ENCODE measurements at places on chromosomes 6 and 20.

- DNase-seq, result no peak
Observed at GRCh38 chr6:164294047-164294784, 879.7 kb downstream of the QKI start.

- DNase-seq, result no peak
Observed at GRCh38 chr20:50516180-50516934, 6.2 kb downstream of the PTPN1 start.

- DNase-seq, result no peak
Observed at GRCh38 chr6:149318581-149319286, 1.2 kb downstream of the TAB2 start.

DNA sequence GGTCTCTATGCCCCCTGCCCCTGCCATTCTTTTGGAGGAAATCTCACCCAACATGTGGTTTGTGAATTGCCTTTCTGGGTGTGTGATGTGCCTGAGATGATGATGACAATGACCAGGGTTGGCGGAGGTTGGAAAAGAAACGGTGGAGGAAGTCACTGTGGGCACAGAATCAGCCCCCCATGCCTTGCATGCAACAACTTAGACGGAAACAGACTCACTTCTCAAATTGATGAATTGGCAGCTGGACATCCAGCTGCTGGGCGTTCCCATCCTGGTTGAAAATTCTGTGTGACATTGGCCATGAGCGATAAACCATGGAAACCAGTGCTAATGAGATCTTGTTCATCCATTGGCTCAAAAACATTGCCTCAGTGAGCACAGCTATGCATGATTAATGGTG is 95.8 kb upstream of the LY86 start:
- DNase-seq, result no peak

DNA sequence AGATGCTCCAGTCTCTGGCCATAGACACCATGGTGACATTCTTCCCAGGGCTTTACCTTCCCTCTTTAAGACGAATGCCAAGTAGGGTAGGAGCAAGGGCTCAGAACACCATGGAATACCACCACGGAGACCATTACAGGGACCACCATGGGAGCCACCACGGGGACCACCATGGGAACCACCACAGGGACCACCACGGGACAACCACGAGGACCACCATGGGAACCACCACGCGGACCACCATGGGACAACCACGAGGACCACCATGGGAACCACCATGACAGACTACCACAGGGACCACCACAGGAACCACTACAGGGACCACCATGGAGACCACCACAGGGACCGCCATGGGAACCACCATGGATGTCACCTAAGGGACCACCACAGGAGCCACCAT is 66.9 kb upstream of the MPC1 start:
- no peak for DNase-seq

DNA sequence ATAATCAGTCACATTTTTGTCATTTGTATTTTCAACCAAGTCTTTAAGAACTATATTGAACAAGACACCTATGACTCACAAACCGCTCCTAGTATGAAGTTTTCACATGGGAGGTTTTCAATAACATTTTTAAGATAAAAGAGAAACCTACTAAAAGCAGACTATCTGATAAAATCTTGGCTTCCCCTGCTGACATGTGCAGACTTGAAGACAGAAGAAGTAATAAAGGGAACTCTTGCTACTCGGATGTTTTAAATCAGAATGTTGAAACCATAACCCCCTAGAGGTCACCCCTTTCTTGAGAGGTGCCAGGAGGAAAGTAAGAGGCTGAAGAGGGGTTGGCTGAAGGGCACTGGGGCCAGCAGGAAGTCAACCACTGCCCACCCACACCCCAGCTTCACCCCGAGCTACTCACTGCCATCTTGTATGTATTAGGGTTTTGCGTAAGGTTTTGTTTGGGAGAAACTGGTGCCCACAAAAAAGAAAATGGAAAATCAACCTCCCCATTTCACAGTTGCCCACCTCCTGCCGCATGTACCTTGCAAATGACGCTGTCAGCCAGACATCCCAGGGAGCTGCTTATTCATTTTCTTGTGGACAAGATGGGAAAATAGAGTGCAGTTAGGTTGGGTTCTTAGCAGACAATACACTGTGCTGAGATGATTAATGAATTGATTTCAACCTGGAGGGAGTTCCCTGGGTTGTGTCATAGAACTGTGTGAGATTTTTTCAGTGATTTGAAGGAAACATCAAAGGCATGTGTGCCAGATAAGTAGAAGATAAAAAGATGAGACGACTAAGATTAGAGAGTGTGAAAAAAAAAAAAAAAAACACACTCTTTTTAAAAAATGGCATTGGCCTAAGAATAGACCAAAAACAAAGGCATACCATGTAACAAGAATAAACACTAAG is 83.2 kb upstream of the TAB2 start:
- no peak for DNase-seq

DNA sequence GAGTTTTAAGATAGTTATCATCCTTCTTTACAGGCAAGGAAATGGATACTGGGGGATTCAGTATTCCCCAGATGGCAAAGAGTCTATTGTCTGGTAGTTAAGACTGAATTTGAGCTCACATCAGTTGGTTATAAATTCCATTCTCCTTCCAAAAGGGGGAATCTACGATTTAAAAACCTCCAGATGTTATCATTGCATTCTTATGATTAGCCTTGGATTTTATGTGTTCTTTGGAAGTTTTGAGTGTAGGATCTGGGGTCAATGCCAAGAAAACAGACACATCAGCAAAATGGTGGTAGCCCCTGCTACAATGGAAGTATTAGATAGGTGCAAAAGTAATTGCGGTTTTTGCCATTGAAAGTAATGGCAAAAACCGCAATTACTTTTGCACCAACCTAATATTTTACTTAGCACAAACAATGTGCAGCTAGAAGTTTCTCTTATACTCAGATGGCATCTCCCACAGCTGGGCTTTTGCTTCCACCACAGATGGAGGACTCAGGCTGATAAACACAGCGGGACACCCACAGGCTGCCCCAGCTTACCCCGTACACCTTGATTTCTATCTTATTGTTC is 168.2 kb upstream of the RIN2 start:
- no peak for DNase-seq

- DNase-seq, result no peak
Observed at GRCh38 chr6:131819572-131820124, 11.8 kb downstream of the ENPP1 start.

GRCh38 chr6:25902071-25902470 is 28.0 kb upstream of the SLC17A3 start:
- no peak for DNase-seq

GRCh38 chr20:3563548-3564177 is 92.8 kb downstream of the ATRN start:
- no peak for DNase-seq

GRCh38 chr20:63850689-63851547 is 10.4 kb upstream of the ABHD16B start:
- no peak for DNase-seq

Data from stimulated activated CD4-positive, alpha-beta T cell treated with anti-CD3 and anti-CD28 coated beads, Interleukin-1b, Interleukin-23, amount 100 ng/mL, for 24 hours (primary cell).